Stimulated activated CD8-positive, alpha-beta memory T cell treated with anti-CD3 and anti-CD28 coated beads, Interleukin-15, amount 100 ng/mL, for 24 hours (primary cell): ENCODE measurements at places on chromosomes 16 and 17.

DNA sequence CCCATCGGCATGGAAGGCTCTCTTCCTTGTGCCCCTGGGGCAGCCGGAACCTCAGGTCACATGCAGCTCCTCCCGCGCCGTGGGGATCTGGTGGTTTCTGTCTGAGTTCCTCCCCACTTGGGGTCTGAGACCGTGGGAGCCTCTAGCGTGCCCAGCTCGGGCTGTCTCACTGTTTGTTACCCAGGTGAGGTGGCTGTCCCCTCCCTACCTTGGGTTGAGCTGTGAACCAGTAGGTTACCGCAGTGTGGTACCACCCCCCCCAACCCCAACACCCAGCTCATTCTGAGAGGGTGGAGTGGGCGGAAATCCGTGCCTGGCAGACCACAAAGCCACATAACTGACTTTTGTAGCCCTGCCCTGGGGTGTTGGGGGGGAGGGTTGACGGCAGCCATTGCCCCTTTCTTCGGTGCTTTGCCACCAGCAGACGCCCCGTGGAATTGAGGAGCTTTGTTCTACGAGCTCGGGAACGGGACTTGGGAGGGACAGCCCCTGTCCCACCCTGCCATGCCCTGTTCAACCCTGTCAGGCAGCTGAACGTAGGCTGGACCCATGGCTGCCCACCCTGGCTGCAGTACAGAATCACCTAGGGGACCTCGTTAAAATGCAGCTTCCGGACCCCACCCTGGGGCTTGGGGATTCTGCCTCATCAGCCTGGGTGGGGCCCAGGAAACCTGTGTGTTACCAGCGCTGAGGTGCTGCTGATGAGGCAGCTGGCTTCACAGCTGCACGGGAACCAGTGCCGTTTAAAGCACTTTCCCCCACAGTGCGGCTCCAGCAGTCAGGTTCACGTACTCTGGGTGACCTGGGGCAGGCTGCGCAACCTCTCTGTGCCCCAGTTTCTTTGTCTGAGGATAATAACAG, 18.5 kb downstream of the RAP1GAP2 start:
- peak; percentile 58 for DNase-seq

GRCh38 chr17:38603786-38604478, 1.8 kb downstream of the SRCIN1 start:
- no peak for DNase-seq

DNA sequence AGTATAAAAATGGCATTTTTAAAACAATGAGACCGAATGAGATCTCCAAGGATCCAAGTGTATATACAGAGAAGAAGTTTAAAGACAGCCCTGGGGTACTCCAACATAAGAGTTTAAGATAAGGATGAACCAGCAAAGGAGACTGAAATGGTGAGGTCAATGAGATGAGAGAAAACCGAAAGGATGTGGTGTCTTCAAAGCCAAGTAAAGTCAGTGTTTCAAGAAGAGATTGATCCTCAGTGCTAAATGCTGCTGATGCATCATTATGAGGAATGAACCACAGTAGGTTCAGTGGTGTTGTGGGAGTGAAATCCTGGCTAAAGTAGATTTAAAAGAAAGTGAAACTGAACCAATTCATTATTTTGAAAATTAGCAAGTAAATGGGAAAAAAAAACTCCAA, 38.1 kb upstream of the NLK start:
- no peak for DNase-seq

GRCh38 chr17:72379516-72379915, 258.7 kb downstream of the SOX9 start:
- DNase-seq = no peak

DNA sequence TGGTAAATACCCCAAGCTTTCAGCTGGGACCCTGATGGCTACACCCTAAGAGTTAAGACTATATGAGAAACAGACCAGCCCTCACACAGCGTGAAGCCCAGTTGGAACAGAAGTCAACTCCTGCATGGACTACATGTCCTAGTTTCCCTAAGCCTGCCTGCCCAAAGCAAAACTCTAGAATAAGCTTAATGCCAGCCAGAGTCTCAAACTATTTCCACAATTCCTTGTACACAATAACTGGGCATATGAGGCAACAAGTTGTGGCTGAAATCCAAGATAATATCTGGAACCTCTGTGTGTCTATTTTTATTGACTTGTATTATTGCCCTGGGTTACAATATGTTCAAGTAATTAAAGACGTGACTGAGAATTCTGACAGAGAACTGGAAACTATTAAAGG, 19.4 kb downstream of the MYH10 start:
- no peak for DNase-seq

DNA sequence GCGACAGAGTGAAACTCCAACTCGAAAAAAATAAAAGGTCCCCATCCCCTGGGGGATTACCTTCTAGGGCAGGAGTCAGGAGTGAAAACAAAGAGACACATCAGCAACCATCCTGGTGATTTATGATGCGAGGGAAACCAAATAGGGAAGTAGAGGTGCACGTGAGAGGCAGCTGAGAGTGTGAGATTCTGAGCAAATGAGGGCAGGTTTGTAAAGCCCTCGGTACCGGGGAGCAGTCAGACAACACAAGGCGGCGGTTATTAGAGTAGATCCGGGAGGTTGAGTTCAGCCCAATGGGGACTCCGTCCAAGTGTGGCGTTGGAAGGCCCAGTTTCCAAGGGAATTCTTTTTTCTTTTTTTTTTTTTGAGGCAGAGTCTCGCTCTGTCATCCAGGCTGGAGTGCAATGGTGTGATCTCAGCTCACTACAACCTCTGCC, 7.4 kb upstream of the ARMC7 start:
- DNase-seq = no peak

- DNase-seq = no peak
Measured at GRCh38 chr17:11293480-11293879, 52.5 kb downstream of the SHISA6 start.

DNA sequence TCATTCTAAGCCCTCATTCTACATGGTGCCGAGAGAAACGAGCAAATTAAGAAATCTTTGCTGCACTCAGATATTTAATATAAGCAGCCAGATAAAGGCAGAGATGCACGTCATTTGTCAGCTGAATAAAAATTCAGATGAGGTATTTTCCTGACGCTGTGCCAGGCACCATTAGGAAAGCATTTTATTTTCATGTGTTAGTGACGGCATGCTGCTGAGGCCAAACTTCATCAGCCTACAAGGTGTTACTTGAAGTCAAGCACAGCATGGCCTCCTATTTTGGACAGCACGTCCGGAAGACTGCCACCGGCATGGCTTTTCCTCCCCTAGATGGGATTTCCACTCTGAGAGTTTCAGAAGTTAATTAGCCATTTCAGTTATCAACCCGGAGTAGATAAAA, 70.3 kb downstream of the IRX3 start:
- no peak for DNase-seq
